ENCODE measurements at places on chromosomes 3 and 15.

DNA sequence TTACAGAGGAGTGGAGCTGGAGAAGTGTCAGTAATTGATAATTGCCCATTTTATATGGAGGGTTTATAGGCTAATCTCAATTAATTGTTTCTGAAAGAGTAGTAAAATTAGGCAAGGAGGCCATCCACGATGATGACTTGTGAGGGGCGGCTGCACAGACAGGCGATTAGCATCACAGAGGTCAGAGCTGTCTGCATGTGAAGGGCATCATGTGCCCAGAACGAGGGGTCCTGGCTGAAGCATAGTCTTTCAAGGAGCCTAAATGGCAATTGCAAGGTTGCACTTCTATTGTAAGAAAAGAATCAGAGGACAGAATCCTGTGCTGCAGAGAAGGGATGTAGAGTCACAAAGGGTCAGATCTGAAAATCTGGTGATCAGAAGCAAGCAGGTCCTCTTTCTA is 196.6 kb downstream of the EBLN2 start:
- DNase-seq = no peak

GRCh38 chr3:195035345-195036202 is 235.4 kb downstream of the XXYLT1 start:
- no peak for DNase-seq

DNA sequence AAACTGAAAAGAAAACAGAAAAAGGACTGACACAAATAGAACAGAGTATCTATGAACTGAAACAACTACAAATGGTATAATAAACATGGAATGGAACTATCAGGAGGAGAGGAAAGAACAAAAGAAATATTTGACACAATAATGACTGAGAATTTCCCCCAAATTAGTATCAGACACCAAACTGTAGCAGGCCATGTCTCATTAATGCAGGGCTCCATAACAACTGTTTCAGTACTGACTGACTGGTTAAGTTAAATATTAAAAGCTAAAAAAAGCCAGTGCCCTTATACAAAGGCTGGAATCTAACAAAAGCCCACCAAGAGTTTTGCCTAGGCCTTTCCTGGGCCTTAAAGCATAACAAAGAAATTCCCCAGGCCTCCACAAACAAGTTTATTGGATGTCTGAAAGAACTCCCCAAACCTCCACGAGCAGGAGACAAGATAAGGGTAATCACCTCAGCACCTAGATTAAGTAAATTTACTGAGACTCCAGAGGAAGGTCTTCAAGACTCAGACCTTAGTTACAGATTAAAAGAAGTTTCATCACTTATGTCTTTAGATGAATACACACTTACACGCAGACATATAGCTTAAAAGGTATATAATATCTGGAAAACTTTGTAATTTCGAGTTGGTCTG is 45.7 kb downstream of the KPNA1 start:
- no peak for DNase-seq

- DNase-seq = no peak
These were observed 86.1 kb downstream of the LIPC start for GRCh38 chr15:58517682-58518525.

DNA sequence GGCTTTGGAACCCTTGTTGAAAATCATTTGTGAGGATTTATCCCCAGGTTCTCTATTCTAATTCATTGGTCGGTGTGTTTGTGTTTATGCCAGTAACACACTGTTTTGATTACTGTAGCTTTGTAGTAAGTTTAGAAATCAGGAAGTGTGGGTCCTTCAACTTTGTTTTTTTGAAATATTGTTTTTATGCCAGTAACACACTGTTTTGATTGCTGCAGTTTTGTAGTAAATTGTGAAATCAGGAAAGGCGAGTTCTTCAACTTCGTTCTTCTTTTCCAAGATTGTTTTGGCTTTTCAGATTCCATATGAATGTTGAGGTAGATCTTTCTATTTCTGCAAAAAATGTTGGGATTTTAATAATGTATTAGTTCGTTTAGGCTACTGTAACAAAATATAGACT is 314.6 kb downstream of the RPLP1 start:
- no peak for DNase-seq

DNA sequence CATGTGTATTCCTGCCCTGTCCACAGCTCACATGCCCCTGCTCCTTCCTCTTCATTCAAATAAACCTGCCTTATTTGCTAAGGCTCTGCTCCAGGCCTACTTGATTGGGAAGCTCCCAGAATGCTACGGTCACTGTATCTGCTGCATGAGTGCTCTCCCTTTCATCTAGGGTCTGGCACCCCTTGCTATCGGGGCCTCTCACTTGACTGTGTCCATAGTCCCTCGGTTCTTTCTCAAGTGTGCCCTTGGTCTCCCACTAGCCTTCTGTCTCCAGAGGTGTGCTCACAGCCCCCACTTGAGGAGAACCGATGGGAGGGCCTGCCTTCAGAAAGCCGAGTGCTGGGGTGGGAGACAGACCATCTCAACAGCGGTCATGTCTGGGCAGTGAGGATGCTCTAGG is 57.4 kb upstream of the NMNAT3 start:
- no peak for DNase-seq

DNA sequence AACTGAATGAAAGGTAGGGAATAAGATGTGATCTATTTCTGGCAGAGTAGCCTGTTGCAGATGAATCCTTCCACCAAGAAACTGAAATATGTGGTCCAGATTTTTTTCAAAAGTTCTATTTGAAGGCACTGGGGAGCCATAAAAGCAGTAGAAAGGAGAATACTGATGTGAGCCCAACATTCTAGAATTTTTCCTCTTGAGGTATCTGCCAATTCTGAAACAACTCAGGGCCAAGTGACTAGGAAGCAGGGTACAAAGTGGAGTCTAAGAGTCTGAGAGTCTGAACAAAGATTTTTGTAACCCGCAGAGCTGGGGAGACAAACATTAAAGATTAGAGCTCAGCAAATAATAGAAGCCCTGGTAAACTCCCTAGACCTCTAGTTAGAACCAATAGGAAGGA is 58.3 kb upstream of the SLCO3A1 start:
- no peak for DNase-seq

Data from RCC 7860 (cell line).